ENCODE measurements at places on chromosomes 5 and 9.

- no peak for DNase-seq
These were observed 429.7 kb downstream of the CDH10 start for GRCh38 chr5:24215114-24215513.

GRCh38 chr5:2773327-2773726 lies 21.9 kb upstream of the IRX2 start:
- no peak for DNase-seq

DNA sequence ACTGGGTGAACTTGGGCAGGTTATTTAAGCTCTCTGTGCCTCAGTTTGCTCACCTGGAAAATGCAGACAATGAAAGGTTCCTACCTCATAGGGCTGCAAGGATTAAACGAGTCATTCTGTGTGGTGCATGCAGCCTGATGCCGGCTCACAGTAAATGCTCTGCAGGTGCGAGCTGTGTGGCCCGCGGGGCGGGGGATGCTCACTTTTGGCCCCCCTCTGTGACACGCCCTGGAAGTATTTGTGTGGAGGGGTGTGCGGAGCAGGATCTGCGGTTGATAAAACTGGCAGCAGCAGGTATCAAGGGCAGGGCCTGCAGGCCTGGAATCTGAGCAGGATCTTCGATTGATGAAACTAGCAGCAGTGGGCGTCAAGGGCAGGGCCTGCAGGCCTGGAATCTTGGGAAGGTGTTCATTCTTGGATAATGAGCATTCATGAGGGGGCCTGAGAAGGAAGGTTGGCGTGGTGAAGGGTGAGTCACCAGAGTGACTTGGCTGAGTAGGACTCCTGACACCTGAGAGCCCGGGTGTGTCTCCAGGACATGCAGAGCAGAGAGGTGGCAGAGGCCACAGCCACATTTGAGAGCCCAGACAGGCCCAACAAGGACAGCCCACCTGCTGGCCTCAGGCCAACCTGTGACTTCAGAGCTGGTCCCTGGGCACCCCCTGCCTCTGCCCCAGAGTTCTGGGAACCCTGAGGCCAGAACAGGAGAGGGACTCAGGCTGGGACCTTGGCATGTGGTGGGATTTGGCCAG lies 11.9 kb downstream of the UNC5A start:
- DNase-seq: no peak

GRCh38 chr5:169094586-169095409 lies 206.1 kb downstream of the SLIT3 start:
- no peak for DNase-seq

DNA sequence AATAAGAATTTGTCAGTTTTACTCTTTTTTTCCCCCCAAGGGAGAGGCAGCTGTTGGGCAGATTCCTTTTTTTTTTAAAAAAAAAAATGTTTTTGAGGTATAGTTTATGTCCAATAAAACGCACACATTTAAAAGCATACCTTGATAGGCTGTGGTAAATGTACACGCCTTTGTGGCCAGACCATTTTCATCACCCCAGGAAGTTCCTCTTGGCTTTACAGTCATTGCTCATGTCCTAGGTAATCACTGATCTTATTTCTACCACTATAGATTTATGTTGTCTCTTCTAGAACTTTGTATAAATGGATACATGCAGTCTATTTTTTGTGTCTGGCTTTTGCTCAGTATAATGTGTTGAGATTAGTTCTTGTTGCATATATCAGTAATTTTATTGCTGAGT lies 9.8 kb downstream of the SUB1 start:
- no peak for DNase-seq

- DNase-seq: no peak
These were observed 335.3 kb upstream of the ADAMTS16 start for GRCh38 chr5:4804691-4805360.
